Activated CD4-positive, alpha-beta T cell treated with anti-CD3 and anti-CD28 coated beads, Interleukin-2, amount 50 U/mL, for 1 hour (primary cell): ENCODE measurements at places on chromosomes 3 and 15.

DNA sequence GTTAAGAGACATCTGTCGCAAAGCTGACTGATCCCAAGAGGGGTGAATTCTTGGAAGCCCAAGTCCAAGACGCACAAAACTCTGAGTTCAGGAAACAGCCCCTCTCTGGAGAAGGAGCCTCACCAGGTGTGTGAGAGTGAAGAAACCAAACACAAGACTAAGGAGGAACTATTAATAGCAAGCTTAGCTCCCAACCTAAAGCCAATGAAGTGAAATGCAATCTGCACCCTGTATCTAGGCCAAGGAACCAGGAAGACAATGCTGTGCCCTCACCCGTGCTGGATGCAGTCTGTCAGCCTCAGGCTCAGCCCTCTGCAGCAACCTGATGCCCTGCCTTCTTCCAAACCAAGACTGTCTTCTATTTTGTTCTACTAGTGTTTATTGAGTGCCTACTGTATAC lies 22.5 kb upstream of the THBS1 start:
- DNase-seq: no peak

- no peak for DNase-seq
These were observed 116.9 kb downstream of the PLOD2 start for GRCh38 chr3:146044046-146044445.

- no peak for DNase-seq
These were observed 58.8 kb downstream of the AMOTL2 start for GRCh38 chr3:134315286-134316106.

DNA sequence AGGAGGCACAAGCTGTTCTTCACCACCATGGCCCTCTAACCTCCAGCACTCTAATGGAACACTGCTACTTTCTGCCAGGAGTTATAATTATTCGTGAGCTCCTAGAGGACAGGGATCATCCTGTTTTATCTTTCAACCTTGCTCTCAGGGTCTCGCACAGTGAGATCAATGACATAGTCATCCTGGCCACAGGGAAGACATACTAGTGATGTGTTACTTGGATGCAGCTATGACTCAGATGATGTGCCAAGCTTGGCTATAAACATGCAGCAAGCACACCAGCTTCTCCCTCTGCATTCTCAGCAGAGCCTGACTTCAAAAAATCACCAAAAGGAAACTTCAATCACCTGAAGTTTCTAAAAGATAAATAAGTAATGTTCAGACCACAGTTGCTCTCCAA lies 203.8 kb upstream of the HES1 start:
- no peak for DNase-seq

DNA sequence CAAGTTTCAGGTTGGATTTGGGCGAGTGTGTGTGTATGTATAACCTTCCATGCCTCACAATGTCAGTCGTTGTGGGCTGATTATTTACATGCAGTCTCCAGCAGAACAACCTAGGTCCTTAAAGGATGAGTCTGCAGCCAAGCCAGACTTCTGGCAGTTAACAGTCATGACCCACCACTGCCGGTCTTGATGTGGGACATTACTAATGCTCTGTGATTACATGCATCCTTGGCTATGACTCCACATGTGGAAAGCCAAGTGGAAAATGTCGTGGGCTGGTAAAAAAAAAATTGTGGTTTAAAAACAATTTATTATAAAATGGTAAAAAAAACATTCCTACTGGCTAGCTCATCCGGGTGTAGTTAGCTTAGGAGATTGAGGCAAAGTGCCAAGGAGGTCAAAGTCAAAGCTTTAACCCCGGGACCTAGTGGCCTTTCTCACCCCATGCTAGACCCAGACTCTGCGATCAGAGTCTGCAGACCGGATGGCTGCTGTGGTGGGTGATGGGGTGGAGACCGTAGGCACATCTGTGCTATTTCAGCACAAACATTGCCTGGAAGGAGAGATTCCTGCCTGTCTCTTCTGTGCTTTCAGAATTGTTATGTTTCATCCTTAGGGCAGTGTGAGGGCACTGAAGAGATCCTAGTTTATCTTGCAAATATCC lies 6.8 kb downstream of the RARRES1 start:
- DNase-seq: no peak

DNA sequence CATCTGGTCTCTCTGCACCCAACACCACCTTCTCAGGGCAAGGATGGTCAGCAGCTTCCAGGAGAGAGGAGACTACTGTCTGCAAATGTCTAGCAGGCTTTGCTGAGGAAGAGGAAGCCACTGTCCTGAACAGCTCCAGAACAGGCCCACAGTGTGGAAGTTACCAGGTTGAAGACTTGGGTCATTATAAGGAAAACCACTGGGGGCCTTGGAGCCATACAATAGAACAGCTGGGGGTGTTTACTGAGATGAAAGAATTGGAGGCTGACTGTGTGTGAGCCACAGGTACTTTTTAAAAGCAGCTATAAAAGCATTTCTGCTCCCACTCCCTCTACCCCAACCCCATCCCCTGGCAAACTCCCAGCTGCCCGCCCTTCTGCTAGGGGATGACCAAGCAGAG lies 24.2 kb downstream of the SRGAP3 start:
- DNase-seq: no peak

DNA sequence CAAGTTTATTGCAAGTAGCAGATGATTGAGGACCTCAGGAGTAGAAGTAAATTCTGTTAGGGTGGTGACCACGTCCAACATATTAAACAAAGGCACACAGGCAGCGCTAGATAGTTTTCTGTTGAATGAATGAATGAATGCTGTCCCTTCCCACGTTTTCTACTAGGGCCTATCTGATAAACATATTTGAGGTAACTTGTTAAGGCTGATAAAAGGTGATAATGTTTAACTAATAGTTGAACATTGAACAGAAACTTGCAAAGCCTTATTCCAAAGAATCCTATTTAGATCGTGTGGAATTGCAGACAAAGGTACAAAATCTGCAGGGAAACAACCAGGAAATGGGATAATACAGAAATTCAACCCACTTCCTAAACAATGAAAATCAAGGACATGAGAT lies 559.5 kb upstream of the SEMA6D start:
- DNase-seq: no peak

DNA sequence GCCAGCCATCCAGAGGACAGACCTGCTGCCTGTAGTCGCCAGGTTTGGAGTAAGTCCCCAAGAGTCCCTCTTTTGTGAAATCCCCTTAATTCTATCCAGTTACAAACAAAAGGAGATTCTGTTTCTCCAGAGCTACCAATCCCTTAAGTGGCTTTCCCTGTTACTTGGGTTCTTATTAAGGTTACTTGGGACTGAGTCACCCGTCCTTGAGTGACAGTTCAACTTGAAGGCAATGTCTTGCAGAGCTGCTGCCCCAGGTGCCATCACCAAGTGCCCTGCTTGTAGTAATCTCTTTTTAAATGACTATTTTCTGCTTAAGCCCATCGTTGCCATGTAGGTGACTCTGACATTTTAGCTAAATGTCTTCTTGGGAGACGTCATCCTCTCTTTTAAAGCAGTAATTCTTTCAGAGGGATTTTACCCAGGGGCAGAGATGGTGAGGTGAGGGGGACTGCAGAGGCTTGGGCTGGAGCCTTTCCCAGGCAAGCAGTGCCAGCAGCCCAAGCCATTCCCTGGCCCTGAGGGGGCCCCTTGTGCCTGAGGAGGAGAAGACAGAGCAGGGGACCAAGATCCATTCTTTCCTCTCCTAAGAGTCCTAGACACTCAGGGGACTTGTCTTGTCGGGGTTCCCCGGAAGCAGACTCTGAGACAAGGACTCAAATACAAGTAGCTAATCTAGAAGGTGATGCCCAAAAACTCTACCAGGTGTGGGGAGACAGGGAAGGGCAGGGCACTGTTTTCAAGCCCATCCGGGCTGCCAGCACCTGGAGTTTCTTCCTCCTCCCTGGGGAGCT lies 253.7 kb downstream of the PLCL2 start:
- no peak for DNase-seq

DNA sequence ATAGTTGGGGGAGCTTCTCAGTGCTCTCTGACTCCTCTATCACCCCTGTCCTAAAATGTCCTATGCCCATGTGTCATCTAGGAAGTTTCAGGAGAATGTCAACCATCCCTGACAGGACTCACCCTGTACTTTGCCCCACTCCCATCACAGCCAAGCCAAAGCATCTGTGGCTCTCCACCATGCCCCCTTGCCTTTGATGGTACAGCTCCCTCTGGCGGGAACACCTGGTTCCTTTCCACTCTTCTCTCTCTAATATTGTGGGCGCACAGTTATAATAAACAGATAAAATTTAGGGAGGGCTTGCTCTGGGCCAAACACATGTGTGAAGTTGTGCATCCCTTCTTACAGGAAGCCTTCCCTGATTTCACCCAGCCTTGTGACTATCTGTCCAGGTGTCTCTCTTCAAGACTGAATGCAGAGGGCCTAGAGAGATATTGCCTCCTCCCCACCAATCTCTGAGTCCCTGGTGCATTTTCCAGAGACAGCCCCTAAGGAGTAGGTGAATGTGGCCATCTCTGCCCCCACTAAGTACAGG lies 62.8 kb downstream of the ISG20 start:
- DNase-seq: peak; percentile 12

GRCh38 chr15:84873997-84874396 lies 10.5 kb upstream of the SLC28A1 start:
- no peak for DNase-seq

DNA sequence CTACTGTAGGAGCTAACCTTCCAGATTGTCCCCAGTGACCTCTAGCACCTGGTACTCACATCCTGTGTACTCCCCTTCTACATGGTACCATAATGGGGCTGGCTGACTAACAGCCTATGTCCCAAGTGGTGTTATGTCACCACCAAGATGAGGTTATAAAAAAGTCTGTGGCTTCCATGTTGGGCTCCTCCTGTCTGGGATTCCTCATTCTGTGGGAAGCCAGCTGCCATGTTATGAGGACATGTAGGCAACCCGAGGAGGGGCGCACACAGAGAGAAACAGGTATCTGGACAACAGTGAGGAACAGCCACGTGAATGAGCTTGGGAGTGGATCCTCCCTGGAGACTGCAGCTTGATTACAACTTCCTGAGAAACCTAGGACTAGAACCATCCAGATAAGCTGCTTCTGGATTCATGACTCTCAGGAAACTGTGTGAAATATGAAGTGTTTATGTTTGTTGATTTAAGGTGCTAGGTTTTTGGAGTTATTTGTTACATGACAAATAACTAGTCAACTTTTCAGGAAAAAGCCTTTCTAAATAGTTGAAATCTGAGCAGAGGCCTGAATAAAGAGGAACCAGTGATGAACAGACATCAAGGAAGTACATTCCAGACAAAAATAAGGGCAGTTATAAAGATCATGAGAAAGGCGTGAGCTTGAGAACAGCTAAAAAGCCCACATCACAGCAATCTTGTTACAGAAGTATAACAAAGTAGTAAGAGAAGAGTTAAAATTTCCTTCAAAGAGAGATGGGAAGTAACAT lies 21.7 kb downstream of the GOLIM4 start:
- no peak for DNase-seq

DNA sequence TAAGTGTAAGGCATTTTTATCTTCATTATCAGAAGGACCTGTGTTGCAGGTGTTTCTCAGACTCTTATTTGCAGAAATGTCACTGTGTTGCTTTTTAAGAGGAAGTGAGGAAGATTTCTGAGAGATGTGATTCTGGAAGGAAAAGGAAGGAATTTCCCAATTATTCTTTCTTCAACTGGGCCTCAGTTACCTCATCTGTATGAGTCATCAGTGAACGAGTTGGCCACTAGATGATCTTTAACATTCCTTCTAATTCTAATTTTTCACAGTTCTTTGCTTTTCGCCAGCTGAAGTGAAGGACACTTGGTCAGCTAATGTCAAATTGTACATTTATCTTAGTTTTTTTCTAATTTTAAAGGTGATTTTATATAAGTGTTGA lies 28.9 kb downstream of the CLEC3B start:
- no peak for DNase-seq

- no peak for DNase-seq
These were observed 427.2 kb downstream of the OCA2 start for GRCh38 chr15:27671819-27672437.

DNA sequence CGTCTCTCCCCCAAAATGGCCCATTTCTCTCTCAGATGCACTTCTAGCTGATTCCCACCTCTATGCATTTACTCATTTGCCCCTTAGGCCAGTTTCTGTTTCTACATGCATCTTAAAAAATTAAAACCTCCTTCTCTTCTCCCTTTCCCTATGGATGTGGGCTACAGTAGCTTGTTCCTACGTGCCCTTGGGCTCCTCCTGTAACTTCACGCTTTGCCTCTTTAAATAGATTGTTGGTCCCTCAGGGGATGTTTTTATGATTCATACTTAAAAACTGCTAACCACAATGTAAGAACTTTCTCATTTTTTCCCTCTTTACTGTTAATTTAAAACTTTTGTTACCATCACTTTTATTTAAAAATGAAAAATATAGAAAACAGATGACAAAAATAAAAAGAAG lies 185.6 kb upstream of the MRPL3 start:
- DNase-seq: no peak

- no peak for DNase-seq
These were observed 48.0 kb upstream of the FSTL1 start for GRCh38 chr3:120498556-120499346.

- no peak for DNase-seq
These were observed 18.9 kb downstream of the GHRL start for GRCh38 chr3:10273702-10274305.

DNA sequence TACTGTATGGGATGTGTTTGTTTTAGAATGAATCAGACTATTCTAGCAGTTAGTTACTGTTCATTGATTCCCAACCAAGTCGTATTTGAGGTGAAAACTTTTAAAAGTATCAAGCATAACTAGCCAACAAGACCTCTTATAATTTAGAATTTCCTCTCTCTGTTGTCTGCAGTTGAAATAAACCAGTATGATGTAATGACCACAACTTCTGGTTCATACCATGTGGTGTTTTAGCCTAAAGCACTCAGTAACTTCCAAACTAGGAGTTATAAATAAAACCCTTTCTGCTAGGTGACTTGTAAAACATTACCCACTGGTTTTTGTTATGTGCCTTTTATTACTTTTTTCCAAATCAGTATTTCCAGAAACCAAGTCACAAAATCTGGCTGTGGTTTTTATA lies 19.8 kb upstream of the P2RY12 start:
- DNase-seq: no peak
